Activated effector memory CD4-positive, alpha-beta T cell treated with Interleukin-2 at 50 U/mL for 16 hours (primary cell): ENCODE measurements at places on chromosomes 12 and 14.

DNA sequence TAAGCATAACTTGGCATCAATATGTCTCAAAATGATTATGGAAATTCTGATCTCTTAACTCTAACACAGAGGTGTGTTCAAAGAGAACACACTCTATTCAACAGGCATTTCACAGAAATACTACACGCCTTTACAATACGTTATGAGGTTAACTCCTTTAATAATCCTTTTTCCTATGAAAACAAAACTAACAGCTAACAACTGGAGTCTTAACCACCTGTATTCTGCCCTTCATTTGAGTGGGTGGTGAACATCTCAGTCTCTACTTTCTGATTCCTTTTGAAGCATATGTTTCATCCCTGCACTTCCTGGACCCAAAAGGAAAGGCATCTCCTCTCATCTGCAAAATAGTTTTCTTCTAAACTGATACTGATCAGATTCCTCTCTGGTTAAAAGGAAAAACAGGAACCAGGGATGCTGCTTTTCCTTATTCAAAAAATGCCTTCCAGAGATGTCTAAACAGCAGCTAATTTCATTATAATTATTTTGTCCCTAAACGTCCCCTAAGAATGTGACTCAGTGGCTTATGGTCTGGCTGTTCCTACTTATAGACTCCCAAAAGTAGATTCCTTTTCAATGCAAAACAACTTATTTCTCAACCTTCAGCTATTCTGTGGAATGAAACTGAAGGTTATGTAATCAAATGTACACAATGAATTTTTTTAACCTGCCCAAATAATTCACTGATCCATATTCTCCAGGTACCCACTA lies 24.1 kb downstream of the ITPR2 start:
- DNase-seq = no peak

DNA sequence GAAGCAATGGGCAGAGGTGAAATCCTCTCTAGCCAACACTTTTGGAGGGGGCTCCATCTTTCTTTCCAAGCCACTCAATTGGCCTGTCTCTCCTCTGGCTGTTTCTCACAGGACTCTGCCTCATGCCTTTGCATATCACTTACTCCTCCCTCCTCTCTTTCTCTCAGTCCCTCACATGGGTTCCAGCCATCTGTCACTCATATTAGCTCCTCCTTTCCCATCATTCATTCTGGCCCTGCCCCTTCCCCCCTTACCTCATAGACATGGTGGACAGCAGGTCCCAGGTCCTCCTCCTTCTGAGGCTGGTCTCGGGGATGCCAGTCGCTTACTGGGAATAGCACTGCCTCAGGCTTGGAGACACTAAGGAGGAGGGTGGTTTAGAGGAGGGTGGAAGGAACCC lies 16.6 kb upstream of the ZNF385A start:
- DNase-seq = no peak

DNA sequence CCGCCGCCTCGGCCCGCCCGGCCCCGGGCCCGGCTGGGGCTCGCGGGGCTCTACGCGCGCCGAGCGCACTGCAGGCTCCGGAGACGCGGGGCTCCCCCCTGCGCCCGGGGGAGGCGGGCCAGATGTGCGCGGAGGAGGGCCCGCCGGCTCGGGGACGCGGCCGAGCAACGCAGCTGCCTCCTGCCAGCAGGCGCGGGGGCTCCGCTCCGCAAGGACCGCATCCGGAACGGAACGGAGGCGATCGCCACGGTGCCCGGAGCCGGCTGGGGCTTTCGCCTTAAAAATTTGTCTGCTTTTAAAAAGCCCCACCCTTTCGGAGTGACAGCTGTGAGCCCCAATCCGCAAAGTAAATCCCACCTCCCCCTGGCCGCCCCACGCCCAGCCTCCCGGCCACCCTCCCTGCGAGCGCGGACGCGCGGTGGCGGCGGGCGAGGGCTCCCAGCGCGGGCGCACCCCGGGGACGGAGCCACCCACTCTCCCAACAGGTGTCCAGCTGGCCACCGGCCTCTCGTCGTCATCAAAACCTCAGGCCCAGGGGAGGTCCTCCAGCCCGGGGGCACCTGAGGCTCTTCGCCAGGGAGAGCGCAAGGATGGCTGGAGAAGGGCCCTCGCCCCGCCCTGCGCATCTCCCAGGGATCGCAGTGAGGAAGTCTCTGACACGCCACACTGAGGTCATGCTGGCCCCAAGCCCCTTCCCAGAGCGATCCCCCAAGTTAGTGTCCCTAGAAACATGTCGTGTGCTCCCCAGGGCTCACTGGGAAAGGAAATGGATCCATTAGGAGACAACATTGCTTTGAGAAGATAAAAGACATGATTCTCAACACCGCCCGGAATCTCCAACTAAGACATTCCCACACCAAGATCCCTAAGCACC lies at the start of gene TMEM132D:
TMEM132D (minus strand) TSS at position 70 of the 874 bp plus-strand sequence.
- DNase-seq = no peak

- DNase-seq = no peak
These were observed 457.4 kb downstream of the FOXG1 start for GRCh38 chr14:29223947-29224346.

DNA sequence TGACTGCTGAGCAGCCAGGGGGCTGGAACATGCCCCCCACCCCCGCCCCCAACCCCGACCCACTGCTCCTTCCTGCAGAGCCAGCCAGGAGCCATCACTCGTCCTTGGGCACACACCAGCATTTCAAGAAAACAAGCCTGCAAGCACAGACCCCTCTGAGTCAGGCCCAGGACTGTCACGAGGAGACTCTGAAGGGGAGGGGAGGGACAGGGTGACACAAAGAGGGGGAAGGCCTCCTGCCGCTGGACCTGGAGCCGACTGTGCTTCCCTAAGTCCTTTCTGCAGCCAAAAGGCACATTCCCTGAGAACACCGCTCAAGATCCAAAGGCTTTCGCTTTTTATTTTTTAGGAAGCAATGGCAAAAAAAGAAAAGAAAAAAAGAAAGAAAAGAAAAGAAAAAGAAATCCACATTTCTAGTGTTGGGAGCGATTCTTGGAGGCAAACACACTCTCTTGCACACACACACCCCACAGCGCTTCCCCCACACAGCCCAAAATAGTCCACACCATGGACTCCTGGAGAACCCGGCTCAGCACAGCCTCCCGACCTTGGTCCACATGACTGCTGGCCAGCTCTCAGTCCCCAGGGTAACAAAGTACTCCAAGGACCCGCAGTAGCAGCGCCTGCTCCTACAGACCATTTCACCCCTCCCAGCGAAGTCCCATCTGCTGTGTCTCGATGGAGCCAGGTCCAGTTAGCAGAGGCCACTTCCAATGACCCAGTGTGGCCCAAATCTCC lies 101.7 kb downstream of the DPF3 start:
- no peak for DNase-seq

- no peak for DNase-seq
These were observed 81.2 kb downstream of the BTG1 start for GRCh38 chr12:92064422-92064821.

DNA sequence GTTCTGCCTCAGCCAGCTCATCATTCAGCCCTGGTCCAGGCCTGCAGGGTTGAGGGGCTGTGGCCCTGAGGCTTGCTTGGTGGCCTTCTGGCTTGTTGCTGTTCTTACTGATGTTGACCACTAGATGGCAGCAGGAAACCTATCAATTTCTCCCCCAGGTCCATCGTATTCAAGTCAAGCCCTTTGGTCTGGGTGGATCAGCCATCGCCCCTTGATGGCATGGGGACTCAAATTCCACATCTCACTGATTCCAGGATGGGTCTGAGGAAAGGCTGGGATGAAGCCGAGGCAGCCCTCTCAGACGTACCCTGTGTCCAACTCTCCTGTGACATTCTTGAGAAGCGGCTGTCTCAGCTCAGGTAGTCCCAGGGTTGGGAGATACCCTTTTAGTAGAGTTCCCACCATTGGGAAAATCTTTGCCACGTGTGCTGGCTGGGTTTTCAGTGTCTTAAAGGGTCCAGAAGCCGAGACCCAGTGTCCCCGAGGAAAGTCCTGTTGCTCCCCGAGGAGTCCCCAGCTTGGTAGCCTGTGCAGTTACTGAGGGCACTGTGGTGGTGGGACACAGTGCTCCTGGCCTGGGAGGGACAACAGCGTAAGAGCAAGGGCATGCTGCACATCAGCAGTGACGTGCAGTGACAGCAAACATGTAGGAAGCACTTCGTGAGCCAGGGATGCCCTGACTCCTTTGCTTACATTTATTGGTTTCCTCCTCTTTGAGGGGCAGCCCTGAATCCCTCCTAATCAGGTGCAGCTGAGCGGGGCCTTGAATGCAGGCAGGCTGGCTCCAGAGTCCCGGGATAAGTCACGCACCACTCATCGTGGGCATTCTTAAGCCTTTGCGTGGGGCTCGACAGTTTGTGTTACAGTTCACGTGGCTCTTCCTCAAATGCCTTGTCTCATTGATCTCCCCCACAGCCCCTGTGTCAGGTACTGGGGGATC lies 58.6 kb downstream of the TSPAN9 start:
- peak; percentile 5 for DNase-seq

- no peak for DNase-seq
These were observed 960.0 kb downstream of the DIO2 start for GRCh38 chr14:79251278-79251677.

DNA sequence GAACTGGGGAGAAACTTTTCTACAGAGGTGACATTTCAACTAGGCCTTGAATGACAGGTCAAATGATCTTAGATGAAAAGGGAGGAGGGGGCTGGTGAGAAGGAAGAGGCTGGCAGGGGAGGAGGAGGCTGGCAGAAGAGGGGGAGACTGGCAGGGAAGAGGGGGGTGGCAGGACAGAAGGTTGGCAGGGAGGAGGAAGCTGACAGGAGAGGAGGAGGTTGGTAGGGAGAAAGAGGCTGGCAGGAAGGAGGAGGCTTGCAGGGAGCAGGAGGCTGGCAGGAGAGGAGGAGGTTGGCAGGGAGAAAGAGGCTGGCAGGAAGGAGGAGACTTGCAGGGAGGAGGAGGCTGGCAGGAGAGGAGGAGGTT lies 63.4 kb upstream of the PPP4R3A start:
- no peak for DNase-seq

GRCh38 chr12:116427200-116427930 lies 131.8 kb upstream of the MAP1LC3B2 start:
- no peak for DNase-seq

DNA sequence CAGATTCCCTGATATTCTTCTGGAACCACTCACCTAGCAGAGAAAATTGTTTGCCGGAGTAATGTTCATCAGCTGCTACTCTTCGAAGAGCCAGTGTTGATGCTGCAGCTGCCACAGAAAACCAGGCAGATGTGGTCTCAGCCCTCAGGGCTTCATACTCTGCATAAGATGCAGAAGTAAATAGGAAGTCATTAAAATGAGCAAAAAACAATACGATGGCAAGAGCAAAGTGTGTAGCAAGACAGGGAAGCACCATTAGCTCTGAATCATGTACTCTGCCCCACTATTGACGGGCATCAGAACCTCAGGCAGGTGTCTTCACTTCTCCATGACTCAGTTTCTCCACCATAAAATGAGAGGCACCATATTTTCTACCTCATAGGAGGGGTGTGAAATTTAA lies 991.6 kb upstream of the TMEM132C start:
- no peak for DNase-seq

DNA sequence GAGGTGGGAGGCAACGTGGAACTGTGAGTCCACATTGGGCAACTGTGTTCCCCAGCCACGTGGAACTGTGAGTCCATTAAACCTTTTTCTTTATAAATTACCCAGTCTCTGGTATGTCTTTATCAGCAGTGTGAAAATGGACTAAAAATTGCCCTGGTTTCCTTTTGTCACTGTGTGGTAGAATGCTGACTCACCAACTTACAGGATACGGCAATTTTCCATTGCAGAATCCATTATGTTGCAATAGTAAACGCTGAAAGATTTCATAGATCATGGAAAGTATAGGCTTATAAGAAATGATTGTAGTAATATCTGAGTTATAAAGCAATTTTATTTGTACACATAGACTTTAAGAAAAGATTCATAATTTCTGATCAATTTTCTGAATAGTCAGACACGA lies 93.0 kb downstream of the GTF2A1 start:
- no peak for DNase-seq
